ENCODE measurements at places on chromosomes 16 and 17. TPM values are rescaled to one million over a fixed set of nuclear protein-coding genes. Genes with fewer than 3 reads are reported as not detected.

ZFHX3 gene
- 5.1 TPM for total RNA-seq

DNA sequence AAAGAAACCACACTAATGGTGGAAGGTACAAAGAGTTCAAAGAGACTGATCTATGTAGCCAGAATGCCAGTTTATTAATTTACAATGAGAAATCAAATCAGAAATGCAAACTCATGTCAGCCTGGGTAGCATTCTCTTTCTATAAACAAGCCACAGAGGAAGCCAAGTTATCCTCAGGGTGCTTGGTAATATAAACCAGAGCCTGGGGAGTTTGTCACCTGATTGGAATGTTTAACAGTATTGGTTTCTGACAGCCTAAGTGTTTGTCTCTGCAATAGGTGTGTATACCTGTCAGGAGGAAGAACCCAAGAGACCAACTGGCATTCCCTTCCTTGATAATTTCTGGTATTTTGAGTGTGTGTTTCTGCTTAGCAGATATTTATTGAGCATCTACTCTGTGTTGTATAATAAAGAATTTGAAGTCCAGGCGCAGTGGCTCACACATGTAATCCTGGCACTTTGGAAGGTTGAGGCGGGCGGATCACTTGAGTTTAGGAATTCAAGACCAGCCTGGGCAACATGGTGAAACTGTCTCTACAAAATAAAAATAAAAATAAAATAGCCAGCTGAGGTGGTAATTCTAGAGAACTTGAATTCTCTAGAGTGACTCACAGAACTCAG, 3.1 kb upstream of the C17orf58 start:
- no peak for DNase-seq

- no peak for DNase-seq
These were observed 135.5 kb downstream of the IRF8 start for GRCh38 chr16:86034421-86034919.

GRCh38 chr17:40610359-40610758, 37.3 kb downstream of the SMARCE1 start:
- no peak for DNase-seq

DNA sequence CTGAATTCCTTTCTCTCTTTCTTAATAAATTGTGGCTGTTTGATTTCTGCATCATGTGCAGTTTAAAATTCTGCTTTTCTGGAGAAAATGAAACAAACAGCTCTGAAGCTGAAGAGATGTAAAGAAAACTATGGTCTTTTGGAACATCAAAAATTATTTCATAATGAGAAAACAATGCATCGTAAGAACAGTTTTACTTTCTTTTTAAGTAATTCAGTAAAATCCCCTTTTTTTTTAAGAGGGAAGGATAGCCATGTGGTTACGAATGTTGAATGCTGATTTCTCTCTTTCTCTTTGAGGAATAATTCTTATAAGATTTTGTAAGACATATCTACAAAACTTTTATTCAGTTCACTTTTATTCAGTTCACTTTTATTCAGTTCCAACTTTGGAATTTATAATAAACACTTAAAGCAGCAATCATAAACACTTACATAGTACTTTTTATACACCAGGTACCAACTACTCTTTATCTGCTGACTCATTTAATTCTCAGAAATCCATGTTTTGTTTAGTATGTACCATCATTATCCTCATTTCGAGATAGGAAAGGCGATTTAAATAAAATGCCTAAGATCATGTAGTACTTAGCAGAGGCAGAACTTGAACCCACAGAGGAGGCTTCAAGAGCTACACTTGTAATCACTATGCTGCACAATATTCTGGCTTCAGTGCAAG, 26.6 kb downstream of the CNTNAP4 start:
- DNase-seq: no peak

- peak; percentile 39 for DNase-seq
These were observed 58.2 kb upstream of the RPH3AL start for GRCh38 chr17:410543-411401.

TNP2 gene
- total RNA-seq: not detected

GRCh38 chr16:49745311-49745747, 110.6 kb downstream of the ZNF423 start:
- DNase-seq: no peak

TAT gene
- total RNA-seq: not detected

CACNG4 gene
- 0.49 TPM for total RNA-seq

DNA sequence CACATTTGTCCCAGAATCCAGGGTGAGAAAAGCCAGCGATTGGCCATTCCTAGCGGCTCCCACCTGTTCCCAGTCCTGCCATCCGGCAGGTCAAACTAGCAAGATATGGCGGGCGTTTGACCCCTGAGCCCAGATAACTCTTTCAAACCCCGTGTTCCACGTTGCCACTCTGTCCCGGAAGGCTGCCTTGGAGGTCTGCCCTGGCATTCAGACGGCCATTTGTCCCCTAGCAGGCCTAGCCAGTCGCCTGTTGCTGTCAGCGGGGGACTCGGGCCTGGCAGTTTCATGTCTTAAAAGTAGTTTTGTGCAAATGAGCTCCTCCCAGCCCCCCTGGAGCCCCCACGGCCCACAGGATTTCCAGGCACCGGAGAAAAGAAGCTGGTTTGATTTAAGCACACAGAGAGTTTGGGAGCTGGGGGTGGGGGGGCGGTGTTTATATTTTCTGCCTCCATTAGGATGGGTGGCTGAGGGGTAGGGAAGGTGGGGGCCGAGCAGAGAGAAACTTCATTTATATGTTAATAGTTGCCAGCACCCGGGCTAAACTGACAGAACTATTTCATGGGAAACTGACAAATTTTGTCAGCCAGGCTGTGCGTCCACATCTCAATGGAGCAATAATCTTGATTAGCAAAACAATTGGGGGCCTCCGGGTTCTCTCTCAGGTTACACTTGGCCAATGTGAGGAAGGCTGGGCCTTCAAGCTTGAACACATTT, 240.9 kb upstream of the SALL1 start:
- no peak for DNase-seq

DNA sequence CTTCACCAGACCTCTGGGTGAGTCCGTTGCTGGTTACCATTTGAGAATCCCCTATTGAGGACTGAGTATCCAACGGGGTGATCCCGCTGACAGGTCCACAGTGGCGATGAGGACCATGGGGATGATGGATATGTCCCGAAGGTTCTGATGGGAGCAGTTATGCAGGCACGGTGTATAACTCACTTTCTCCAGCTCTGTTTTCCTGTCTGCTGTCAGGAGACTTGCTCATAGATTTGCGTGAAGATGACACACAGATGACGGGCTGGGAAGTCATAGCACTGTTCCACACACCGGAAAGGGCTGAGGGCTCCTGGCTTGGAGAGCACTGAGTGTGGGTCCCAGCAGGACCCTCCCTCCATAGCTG, 22.2 kb upstream of the ADCY7 start:
- DNase-seq: no peak

DNA sequence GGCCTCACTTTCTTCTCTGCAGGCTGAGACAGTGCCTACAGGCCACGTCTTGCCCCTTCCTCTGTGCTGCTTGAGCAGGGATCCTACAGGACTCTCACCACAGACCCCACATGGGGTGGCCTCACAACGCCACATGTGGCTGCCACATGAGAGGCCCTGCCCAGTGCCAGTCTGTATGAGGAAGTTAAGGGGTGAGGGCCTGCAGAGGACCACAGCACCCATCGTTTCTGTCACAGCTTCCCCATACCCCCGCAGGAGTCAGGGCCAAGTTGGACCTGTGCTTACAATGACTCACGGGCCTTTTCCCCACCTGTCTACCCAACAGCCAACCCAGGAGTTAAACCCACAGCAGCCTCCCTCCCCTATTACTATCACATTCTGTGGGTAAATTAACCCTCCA, 2.9 kb upstream of the GSDMB start:
- DNase-seq: no peak

GRCh38 chr16:65547772-65548446, 426.0 kb upstream of the CDH11 start:
- peak; percentile 52 for DNase-seq

GRCh38 chr16:74034200-74034599, 262.4 kb upstream of the PSMD7 start:
- no peak for DNase-seq

DNA sequence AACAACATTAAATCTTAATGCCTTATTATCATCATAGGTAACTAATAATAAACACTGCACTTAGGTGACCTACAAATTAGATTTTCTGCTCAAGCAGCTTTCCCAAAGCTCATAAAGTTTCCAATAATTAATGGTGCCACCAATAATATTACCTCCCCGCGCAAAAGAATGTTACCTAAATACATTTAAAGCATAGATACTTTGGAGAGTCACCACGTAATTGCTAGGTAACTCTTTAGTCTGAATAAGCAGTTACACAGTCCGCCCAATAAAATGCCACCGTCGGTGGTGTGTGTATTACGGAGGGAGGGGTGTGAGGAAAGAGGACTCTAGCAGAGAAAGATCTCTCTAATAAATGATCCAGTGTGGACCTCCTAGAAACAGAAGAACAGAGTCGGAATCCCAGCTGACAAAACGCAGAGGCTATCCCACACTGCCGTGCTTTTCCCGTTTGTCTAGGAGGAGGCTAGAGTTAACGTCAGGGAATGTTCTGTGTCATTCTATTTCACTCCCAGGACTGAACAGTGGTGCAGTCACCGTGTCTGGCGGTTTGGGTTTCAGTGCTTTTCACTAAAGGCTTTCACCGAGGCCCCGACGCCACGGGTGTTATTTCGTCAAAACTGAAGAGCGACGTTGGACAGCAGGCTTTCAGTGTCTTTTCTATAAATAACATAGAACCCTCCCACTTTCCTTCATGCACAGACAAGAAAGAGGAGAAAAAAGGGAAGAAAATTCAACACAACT, 630 bp downstream of the RNFT1 start:
- DNase-seq: peak; percentile 61

DNA sequence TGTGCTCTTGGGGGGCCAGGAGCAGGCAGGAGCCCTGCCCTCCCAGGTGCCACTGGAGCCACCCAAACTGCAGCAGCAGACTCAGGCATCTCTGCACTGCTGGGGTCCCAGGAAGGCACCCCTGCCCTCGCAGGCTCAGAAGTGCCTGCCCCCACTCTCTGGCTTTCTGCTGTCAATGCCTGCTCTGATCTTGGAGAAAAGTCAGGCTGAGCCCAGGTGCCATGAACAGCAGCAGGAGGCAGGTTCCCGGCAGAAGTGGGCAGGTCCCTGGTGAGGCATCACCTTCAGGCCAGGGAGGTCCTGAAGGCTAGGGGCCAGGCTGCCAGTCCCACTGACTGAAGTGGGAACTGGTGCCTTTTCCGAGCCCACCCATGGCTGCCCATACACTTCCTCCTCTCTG, 106.5 kb downstream of the MGAT5B start:
- DNase-seq: no peak

DNA sequence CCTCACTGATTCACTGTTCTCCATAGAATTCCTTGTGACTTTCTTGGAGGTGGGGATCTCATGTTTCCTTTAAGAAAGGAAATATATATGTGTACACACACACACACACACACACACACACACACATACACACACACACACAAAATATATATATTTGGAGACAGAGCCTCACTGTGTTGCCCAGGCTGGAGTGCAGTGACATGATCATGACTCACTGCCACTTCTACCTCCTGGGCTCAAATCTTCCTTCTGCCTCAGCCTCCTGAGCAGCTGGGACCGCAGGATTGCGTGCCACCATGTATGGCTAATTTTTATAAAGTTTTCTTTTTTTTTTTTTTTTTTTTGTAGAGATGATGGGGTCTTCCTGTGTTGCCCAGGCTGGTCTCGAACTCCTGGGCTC, 45.9 kb downstream of the CDH13 start:
- no peak for DNase-seq

DNA sequence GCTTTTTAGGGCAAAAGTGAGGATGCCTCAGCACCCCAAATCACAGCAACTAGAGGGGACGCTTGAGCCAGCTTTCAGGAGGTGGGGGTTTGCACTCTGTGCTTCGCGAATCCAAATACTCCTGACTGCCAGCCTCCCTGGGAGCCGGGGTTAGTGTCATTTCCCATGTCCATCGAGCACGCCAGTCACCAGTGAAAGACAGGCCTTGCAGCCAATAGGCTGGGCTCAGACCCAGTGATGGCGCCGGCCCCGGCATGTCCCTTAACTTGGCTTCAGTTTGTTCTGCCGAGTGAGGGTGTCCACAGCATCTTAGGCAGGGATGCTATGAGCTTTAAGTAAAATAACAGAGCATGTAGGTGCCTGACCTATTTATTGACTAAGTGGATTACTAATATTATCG, 50.9 kb upstream of the CDC42EP4 start:
- no peak for DNase-seq

GRCh38 chr17:34291721-34292348, 6.3 kb downstream of the CCL11 start:
- no peak for DNase-seq

KRTAP2-1 gene
- total RNA-seq: not detected

DNA sequence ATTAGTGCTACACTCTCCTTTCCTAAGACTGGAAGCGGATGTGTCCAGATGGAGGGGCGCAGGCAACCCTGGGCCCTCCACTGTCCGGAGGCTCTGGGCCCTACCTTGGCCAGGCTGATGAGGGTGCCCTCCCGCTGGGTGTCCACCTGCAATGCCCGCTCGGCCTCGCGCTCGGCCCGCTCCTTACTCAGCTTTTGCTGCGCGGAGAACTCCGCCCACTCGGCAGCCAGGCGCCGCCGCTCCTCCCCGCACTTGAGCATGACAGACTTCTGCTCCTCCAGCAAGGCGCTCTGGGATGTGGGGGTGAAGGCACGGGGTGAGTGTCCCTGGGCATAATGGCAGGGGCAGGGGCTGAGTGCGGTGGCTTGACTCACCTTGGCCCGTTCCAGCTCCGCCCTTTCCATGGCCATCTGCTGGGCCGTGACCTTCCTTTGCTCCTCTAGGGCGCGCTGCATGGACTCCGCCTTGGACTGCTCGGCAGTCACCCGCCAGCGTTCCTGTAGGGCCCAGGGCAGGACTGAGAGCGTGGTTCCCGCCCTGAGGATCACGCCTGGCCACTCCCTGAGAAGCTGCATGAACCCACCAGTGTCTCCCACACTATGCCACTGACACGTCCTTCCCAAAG, 10.1 kb upstream of the MRPL38 start:
- no peak for DNase-seq

- no peak for DNase-seq
These were observed 107.7 kb upstream of the TOB1 start for GRCh38 chr17:50973557-50974494.

- no peak for DNase-seq
These were observed 933 bp upstream of the SNN start for GRCh38 chr16:11667221-11667823.

ELMO3 gene
- 0.84 TPM for total RNA-seq

DNA sequence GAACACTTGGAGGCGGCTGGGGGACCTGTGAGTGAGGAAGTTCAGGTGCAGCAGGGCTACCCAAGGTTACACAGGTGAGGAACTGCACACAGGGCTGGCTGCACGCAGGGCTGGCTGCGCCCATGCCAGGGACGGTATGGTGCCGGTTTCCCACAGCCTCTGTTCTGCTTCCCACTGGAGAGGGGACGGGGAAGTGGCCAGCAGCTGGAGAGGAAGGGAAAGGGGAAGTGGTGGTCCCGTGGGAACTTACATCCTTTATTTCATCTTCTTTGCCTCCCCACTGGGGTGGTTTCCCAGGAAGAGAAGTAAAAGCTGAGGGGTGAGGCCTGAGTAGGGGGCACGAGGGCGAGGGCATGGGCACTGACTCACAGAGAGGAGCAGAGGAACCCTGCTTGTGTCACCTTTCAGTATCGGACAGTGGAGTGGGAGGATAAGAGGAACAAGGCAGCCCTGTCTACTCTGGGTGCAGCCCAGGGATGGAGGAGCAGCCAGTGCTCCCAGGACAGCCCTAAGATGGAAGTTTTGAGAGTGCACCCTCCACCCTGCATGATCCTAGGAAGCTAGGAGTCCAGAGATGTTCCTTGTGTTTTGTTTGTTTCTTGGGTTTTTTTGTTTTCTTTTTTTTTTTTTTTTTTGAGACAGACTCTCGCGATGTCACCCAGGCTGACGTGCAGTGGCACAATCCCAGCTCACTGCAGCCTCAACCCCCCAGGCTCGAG, 25.5 kb upstream of the CDH1 start:
- no peak for DNase-seq

TMEM114 gene
- total RNA-seq: not detected

GRCh38 chr16:50393416-50393815, 24.6 kb upstream of the BRD7 start:
- no peak for DNase-seq

Data from SJCRH30 (cell line).